ENCODE measurements at places on chromosomes 13 and 19. TPM values are rescaled to one million over a fixed set of nuclear protein-coding genes. Genes with fewer than 3 reads are reported as not detected.
A peak's percentile ranks its signal among the peaks of the same experiment; 100 is the strongest.

DNA sequence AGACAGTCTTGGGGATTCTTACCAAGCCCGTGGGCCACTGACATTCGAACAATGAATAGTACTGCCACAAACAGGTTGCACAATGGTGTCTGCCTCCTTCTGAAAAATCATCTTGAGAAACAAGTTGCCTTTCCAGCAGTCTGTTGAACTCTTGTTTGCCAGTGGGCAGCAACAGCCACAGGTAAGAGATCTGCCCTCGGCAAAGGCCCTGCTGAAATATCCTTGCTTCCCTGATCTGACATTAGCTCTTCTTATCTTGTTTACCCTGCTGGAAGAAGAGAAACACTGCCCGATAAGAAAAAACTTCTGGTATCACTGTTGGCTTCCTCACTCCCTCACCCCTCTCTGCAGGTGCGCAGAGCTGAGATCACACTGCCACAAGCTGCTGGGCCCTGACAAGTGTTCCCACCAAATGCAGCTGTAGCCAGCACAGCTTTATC is 2.0 kb downstream of the DOCK9 start:
- no peak for DNase-seq

- no peak for DNase-seq
Observed at GRCh38 chr19:31096935-31097545, 252.2 kb downstream of the TSHZ3 start.

- no peak for DNase-seq
Observed at GRCh38 chr19:10049626-10050025, 36.3 kb downstream of the RDH8 start.

DNA sequence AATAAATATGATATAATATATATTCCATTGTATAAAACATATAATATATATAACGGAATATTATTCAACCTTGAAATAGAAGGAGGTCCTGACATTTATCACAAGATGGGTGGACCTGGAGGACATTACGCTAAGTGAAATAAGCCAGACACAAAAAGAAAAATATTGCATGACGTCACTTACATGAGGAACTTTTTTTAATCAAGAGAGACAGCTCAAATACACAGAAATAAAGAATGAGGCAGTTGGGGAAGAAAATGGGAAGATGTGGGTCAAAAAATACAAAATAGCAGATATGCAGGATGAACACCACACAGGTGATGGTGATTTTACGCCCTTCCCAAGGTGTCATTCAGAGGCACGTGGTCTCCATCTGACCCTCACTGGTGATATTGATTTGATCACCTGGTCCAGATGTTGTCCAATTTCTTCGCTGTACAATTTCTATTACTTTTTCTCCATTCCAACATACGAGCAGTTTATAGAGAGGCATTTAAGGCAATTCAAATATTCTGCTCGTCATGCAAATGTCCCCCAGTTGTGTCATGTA is 513 bp upstream of the ZNF317 start:
- DNase-seq, result no peak

DNA sequence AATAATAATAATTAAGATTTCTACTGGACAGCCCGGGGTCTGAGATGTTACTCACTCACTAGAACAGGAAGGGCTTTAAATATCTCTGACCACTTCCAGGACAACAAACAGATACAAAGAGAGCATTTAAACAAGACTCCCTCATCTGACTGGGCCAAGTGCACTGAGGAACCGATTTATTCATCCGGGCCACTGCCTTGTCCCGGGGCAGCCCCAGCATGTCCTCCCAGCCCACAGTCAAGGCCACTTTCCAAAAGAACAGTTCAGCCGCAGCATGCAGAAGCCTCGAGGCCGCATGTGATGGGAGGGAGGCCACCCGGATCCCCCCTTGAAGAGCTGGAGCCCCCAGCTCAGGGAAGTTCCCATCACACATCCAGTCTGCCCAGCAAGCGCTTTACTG is 30.5 kb downstream of the MLLT1 start:
- DNase-seq, result no peak

DNA sequence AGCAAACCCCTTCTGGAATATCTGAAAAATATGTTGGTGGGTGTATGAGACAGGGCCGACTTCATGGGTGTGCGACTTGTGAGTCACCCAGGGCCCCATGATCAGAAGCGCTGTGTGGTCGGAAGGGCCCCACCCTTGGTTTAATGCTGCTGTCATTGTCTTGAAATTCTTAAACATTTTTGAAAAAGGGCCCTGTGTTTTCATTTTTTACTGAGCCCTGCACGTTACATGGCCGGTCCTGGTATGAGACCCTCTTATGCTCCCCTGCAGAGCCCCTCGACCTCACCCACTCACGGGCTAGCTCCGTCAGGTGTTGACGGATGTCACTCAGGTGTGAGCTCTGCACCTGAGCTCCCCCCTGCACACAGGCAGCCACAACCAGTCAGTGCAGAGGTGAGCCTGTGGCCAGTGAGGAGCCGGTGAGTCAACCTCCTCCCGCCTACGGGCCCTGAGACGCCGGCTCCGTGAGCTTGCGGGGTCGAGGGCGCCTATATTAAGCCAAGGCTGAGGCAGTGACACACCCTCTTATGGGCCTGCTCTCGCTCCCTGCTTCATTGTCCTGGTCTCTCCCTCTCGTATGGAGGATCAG is 27.7 kb downstream of the GADD45B start:
- no peak for DNase-seq

GRCh38 chr13:33355201-33355895 is 69.8 kb upstream of the STARD13 start:
- DNase-seq, result no peak

DNA sequence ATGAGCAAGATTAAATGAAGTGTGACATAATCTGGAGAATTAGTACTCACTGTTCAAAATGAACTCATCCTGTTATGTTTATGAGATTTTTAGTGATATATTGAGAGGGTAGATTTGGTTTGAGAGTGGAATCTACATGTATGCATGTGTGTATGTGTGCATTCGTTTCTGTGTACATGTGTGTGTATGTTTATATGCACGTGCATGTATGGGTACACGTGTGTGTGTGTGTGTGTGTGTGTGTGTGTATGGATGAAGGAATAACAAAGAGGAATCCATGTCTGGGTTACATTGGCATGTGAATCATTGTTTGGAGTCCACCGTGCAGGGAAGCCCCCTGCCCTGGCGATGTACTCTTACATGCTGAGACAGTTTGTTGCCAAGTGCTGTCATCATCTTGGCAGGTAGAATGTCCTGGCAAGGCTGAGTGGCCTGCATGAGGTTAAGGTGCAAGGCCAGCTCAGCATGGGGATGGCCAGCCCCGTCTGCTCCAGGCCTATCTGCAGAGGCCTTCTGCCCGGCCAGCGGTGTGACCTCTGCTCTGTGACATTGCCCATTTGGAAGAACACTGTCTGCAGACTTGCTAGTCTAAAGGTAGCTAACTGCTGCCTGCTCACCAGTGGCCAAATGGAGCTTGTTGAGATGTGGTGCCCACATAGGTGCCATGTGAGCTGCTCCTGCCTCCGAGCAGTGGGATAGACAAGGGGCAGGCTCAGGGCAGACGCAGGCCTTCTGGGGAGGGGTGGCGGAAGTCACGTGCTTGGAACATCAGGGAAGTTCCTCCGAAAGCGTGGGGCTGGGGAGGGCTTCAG is 222.3 kb downstream of the TEX29 start:
- DNase-seq, result peak; percentile 27

DNA sequence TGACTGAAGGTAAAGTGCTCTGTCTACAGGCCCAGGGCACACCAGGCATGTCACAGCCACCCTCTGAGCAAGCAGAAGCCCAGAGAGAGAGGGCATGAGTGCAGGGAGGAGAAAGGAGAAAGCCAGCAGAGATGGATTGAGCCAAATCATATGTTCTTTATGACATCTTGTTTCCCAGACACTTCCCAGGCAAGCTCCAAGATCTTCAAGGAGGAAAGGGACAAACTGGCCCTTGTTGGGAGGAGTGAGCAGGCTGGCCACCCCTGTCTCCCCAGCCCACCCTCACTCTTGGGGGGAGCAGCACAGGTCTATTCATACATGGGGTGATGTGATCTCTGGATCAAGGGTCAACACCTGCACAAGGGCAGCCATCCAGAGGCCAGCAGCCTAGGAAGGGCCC is 298.8 kb downstream of the UQCRFS1 start:
- DNase-seq, result no peak

GRCh38 chr19:52570000-52570861 is at the start of gene ZNF701:
ZNF701 (plus strand) TSS chr19:52570287; CDS start chr19:52574148, 3,861 bp downstream.
- DNase-seq, result peak; percentile 98

DNA sequence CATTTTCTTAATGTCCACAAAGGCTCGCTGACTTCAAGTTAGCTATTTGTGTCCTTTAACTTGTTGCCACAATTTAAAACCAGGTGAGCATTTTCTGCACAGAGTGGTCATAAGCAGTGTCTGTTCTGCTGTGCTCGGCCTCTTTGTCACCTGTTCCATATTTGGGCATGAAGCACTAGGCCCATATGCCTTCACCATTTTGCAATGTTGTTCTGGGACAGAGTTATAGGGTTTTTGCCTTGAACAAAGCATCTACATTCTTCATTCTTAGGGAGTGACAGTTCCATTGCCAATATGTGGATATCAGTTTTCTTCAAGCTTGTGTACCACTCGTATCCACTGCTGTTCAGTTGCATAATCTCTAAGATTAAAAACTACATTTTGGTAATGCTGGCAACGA is 56.1 kb downstream of the LRCH1 start:
- no peak for DNase-seq

DNA sequence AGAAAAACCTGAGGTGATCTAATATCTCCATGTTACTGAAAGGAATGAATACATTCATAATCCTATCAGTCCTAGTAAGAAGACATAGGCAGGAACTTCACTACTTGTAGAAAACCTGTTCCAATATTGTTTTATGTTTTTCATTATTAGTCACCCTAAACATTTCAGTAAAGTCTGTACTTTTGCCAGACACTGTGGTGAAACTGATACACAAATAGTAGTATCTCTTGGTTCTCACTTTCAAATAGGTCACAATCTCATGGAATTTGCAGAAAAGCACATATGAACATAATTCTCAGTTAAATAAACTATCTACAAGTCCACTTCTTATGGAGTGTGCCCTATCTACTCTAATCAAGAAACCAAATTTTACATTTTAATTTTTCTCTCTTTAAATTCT is 88.3 kb upstream of the PCDH9 start:
- no peak for DNase-seq

GRCh38 chr13:23934520-23934919 is 37.2 kb upstream of the C1QTNF9B start:
- DNase-seq, result no peak

DNA sequence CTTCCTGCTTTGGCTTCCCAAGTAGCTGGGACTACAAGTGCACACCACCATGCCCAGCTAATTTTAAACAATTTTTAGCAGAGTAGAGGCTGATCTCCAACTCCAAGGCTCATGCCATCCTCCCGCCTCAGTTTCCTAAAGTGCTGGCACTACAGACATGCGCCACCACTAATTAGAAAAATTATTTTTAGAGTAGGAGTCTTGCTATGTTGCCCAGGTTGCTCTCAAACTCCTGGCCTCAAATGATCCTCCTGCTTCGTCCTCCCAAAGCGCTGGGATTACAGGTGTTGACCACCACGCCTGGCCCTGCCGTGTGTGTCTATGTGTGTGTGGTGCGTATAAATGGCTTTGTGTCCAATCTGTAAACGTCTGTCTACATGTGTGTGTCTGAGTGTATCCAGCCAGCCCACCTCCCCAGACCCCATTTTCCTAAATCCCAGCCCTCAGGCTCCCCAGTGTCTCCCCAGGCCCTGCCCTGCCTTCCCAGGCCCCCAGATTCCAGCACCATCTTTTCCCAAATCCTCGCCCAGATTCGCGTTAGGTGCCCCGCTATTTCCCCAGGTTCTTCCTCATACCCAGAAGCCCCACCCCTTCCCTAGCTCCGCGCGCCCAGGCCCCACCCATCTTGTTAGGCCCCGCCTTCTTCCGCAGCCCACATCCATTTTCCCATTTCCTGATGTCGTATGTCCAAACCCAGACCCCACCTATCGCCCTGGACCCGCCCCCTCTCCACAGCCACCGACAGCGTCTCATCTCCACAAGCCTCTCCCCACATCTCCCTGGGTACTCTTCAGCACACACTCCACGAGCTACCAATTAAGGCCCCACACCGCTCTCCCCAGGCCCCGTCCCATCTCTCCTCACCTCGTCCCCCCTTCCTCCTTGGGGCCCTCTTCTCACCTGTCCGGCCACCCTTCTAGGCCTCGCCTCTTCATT is 24.9 kb downstream of the SLC8A2 start:
- DNase-seq, result no peak

- DNase-seq, result no peak
Observed at GRCh38 chr19:51754109-51754508, 2.4 kb upstream of the FPR1 start.

DNA sequence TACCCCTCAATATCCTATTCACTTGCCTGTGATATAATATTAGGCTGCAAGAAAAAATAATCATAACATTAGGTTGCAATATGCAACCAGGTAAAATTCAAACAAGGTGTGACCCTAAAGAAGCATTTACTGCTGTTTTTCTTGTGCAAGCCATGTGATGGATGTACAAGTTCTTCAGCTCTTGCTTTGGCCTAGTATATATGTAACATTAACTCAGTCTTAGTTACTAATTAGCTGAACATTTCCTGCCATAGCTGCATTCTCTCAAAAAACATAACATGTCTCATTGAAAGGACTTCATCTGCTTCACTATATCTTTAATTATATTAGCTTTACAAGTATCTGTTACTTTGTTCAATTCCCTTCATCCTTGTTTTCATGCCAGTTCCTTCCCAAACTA is 406.8 kb upstream of the HTR2A start:
- no peak for DNase-seq

- DNase-seq, result no peak
Observed at GRCh38 chr13:94031609-94032008, 447.9 kb downstream of the DCT start.

GRCh38 chr19:16349551-16350152 is 25.0 kb downstream of the KLF2 start:
- DNase-seq, result no peak

GRCh38 chr19:11007385-11007784 is 46.6 kb downstream of the SMARCA4 start:
- no peak for DNase-seq

DNA sequence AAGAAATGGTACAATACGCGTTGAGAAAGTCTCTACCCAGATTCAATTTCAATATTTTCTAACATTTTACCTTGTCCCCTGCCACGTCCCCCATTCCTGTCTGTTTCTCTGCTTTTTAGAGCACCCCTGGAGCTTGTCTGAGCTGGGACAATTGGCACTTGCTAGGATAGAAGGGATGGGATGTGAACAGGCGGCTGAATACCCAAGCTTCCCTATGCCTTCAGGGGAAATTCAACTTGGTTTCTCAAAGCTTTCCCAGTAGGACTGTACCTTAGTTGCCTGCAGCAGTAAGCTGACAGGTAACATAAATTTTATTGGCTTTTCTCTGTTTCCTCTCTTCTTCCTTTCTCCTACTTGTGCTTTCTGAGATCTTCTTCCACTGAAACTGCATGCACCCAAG is 1663.3 kb downstream of the EFNB2 start:
- DNase-seq, result no peak

Gene MADCAM1
- total RNA-seq, result 1.1 TPM

Gene KASH5
- not detected for total RNA-seq

Gene KLK2
- not detected for total RNA-seq

Gene ANGPTL8
- 15.5 TPM for total RNA-seq

Gene DNAAF3
- 0.62 TPM for total RNA-seq

Gene FGF22
- total RNA-seq, result 3.2 TPM

Gene DMKN
- total RNA-seq, result 26.5 TPM

Gene RFPL4A
- not detected for total RNA-seq

Gene PCSK4
- total RNA-seq, result 2.5 TPM

Gene NLRP4
- not detected for total RNA-seq

Gene MYH14
- 48.7 TPM for total RNA-seq

Gene PTH2
- not detected for total RNA-seq

Data from sciatic nerve (tissue), 2 donors.